Substantia nigra (tissue), 51 donors: ENCODE measurements at places on chromosomes 12 and 14.

GRCh38 chr12:127025545-127025944 is 1241.4 kb upstream of the TMEM132C start:
- DNase-seq: no peak

GRCh38 chr12:54588110-54588889 is at the start of gene PPP1R1A:
PPP1R1A (minus strand) TSS chr12:54588659; CDS start chr12:54588488, 171 bp downstream.
- DNase-seq: no peak

DNA sequence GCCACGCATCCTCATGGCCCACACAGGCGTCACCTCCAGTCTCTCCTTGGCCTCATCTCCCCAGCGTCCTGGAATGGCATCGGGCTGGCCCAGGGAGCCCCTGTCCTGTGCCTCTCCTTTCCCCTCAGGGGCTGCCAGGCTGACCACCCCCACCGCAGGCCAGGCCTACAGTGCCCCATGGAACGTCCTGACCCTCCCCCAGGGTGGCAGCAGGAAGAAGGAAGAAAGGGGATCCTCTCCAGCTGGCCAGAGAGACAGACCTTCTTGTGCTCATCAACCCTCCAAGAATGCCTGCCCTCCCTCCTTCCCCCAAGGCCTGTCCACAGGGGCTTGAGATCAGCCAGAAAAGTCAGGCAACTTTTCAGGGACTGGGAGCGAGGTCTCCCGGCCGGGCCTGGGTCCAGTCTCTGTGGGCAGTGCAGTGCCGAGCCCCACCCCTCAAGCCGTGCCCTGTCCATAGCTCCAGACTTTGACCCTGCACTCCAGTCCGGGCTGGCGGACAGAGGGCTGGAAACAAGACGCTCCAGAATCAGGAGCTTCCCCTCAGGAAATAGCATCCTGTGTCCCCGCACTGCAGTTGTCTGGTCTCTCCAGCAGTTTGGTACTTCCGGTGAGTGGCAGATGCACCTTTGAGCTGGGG is at the start of gene DAO:
DAO (plus strand) TSS at position 478 of the 640 bp plus-strand sequence. CDS start 4,915 bp downstream, outside the sequence.
- peak; percentile 70 for DNase-seq

DNA sequence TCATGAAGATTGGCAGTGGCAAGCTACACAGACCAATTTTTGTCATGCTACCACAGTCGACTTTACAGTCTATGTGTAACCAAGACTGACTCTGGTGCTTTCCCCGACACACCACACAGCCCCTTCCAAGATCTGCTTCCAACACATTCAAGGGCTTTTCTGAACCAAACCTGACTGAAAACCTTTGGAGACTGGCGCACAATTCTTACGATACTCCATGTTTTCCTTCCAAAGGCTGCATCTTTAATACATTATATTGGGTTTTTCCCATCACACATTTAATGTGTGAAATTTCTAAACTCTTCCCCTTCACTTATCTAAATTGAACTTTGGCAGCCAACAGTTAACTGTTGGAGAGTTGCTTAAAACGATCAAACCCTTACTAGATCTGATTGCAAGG is 127.7 kb upstream of the SOX5 start:
- DNase-seq: no peak

DNA sequence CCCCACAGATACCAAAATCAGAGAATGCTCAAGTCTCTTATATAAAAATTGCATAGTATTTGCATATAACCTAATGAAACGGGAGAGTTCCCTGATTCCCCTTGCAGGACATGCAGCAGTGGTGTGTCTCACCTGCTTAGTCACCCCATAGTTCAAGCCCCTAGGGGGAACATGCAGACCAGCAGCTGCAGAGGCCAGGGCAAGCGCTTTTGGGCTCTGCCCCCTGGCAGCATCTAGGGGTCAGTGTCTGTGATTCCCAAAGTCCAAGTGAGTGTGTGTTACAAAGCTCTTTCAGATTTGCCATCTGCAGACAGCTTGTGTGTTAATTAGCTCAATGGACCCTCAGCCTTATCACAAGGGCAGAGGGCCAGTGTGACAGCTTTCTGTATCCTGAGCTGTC is 110.1 kb downstream of the DNAI7 start:
- DNase-seq: no peak

- DNase-seq: no peak
Observed at GRCh38 chr14:56730538-56731145, 79.6 kb downstream of the OTX2 start.

GRCh38 chr12:96404696-96405095 is 4.5 kb upstream of the CDK17 start:
- no peak for DNase-seq

GRCh38 chr12:116048879-116049278 is 228.6 kb downstream of the MED13L start:
- DNase-seq: no peak

DNA sequence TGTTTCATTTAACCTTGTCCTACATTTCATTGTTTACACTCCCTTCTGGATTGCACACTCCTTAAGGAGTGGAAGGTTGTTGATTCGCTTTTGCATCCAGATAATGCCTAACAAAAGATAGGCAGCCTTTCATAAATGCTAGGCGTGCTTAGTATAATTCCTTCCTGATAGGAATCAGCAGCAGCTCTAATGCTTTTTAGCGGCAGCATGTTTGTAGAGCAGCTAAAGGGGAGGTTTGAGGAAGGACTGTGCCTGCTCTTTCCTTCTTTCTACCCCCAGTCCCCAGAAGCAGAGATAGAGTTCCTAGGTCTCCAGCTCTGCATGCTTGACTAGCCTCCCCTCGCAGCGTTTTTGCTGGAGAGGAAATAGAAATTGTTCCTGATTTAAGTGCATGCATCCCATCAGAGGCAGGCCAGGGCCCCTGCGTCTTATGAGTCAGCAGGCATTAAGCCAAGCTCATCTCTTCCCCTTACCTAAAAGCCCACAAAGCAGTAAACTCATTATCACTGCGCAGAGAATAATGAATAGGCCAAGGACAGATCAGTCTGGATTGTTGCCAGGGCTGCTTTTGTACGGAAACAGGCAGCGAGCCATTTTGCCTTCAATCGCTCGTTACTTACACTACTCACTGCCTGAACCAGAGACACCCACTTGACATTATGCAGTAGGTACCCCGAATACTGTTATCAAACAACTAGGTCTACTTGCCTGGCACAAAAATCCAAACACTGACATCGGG is 14.0 kb upstream of the TBPL2 start:
- DNase-seq: no peak

DNA sequence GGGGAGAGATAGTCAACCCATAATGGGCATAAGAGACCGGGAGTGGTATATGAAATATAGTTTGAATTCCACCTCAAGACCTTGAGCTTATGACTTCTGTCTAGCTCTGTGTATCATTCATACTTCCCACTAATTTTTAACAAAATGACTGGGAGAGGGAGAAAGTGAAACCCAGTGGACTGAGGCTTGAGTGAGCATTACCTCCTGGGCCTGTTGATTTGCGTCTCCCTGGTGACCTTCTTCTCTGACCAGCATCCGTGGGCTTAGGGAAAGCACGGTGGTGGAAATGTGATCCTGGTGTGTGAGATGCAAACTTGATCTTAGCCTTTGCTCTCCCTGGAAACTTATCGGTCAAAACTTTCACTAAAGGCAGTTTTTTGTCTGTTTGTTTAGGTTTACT is 207.9 kb upstream of the BCL2L14 start:
- no peak for DNase-seq

GRCh38 chr14:64763801-64764621 is 59.8 kb downstream of the PLEKHG3 start:
- DNase-seq: no peak

GRCh38 chr14:46672128-46672527 is 20.5 kb upstream of the RPL10L start:
- DNase-seq: no peak

GRCh38 chr12:26274441-26275312 is 79.3 kb downstream of the SSPN start:
- peak; percentile 33 for DNase-seq

DNA sequence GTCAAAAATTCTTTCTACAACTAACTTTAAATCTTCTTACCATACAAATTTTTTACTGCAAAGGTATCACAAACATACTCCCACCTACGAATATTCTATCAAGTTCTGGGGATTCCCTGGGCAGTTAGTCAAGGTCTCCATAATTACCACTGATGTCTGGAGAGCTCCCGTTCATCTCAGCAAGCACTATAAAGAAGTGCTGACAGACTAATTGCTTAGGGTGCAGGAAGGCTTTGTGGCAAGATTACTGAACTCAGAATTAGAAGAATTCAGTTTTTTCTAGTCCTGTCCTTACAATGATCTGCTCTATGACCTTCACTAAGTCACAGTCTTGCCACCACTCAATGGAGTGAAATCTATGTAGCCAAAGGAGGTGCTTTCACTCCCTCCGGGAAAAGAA is 61.5 kb downstream of the DUSP16 start:
- no peak for DNase-seq

GRCh38 chr14:50229681-50230080 is 1.7 kb downstream of the SOS2 start:
- DNase-seq: no peak

DNA sequence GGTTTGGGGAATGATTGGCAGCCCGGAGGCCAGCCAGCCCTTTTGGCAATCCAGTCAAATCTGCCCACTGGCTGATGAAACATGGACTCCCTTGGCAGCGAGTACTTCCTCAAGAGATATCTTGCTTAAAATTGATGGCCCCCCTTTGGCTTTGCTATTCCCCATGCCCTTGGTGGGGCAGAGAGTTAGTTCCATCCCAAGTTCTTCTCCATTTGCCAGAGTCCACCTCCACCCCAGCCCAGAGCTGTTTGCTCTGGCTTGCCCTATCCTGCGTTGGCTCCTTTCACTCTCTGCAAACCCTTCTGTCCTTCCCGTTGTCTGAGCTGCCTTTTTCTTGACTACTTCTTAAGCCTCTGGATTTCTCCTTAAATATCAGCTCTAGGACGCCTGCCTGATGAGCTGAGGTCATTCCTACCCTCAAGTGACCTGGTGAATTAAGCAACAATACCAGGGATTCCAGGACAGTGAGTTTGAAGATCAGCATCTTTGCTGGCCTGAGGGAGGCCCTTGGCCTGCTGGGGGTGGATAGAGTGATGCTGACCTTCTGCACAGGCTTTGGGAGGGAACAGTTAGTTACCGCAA is 212.0 kb downstream of the CACNA1C start:
- DNase-seq: no peak

DNA sequence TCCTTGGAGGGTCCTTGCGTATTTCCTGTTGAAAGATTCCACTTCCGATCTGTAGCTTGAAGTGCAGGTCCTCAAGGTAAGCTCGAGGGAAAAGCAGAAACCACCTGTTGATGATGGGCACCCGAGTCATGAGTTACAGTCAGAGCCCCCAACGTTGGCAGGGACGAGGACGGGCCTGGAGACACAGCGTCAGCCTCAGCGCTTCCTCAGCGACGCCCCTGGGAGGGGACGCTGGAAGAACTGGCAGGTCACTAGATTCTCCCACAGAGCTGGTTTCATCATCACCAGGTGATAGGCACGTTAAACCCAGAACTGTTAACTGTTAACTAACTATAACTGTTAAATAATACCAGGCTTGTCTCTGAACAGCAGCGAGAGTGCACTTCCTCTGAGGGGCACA is 101.8 kb downstream of the TNFAIP2 start:
- no peak for DNase-seq

- DNase-seq: no peak
Observed at GRCh38 chr14:20512177-20512905, 7.0 kb downstream of the RNASE10 start.

GRCh38 chr14:54123841-54124240 is 167.2 kb upstream of the BMP4 start:
- no peak for DNase-seq

DNA sequence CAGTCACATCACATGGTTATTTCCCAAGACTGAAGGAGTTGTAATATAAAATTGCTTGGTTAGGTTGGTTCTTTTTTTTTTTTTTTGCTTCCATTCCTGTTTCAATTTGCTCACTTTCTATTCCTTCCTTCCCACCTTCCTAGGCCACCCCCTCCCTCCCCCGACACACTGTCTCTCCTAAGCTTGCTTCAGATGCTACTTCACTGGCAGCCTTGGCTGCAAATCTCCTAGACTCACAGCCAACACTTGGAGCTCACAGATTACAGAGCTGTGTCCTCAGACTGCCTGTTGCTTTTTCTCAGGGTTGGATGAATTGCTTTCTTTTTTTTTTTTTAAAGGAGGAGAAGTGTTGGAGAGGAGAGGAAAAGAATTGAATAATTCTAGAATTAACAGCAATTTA is 77.3 kb upstream of the GRIN2B start:
- DNase-seq: no peak
